Ovary (tissue), 10 donors: ENCODE measurements at places on chromosomes 3 and 15. TPM values are rescaled to one million over a fixed set of nuclear protein-coding genes. Genes with fewer than 3 reads are reported as not detected.
A peak's percentile ranks its signal among the peaks of the same experiment; 100 is the strongest.

GRCh38 chr3:107524841-107525643, 2.3 kb downstream of the BBX start:
- peak; percentile 69 for DNase-seq

- no peak for DNase-seq
Measured at GRCh38 chr3:195770081-195770840, 41.5 kb downstream of the MUC4 start.

The CTXND1 gene
- 0.17 TPM for polyA plus RNA-seq

The GOLGA8T gene
- 0.17 TPM for polyA plus RNA-seq

The DGKG gene
- 7.0 TPM for polyA plus RNA-seq

- DNase-seq: no peak
Measured at GRCh38 chr3:18307529-18307928, 117.6 kb downstream of the SATB1 start.

DNA sequence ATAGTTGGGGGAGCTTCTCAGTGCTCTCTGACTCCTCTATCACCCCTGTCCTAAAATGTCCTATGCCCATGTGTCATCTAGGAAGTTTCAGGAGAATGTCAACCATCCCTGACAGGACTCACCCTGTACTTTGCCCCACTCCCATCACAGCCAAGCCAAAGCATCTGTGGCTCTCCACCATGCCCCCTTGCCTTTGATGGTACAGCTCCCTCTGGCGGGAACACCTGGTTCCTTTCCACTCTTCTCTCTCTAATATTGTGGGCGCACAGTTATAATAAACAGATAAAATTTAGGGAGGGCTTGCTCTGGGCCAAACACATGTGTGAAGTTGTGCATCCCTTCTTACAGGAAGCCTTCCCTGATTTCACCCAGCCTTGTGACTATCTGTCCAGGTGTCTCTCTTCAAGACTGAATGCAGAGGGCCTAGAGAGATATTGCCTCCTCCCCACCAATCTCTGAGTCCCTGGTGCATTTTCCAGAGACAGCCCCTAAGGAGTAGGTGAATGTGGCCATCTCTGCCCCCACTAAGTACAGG, 62.8 kb downstream of the ISG20 start:
- DNase-seq: no peak

The PLSCR5 gene
- not detected for polyA plus RNA-seq

DNA sequence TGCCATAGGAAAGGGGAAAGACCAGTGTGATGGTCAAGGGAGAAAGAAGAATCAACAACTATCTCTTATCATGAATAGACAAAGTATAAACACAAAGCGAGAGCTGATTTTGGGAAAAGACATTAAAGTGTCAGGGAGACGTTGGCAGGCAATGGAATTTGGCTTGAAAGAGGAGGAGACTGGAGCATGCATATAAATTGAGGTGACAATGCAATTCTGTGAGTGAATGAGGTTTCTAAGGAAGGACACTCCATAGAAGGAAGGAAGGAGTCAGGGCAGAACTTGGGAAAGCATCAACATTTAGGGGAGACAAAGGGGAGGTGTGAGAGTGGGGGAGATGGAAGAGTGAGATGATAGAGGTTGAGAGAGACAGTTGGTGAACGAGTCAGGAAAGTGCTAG, 543.0 kb upstream of the TBL1XR1 start:
- DNase-seq: no peak

GRCh38 chr15:24919446-24919845, 35.3 kb upstream of the SNRPN start:
- DNase-seq: no peak

- no peak for DNase-seq
Measured at GRCh38 chr15:74551714-74552113, 10.7 kb downstream of the ARID3B start.

The LXN gene
- 48.4 TPM for polyA plus RNA-seq

- no peak for DNase-seq
Measured at GRCh38 chr15:47358876-47359275, 358.4 kb upstream of the SEMA6D start.

GRCh38 chr3:32640939-32641338, 44.0 kb upstream of the CNOT10 start:
- DNase-seq: no peak

DNA sequence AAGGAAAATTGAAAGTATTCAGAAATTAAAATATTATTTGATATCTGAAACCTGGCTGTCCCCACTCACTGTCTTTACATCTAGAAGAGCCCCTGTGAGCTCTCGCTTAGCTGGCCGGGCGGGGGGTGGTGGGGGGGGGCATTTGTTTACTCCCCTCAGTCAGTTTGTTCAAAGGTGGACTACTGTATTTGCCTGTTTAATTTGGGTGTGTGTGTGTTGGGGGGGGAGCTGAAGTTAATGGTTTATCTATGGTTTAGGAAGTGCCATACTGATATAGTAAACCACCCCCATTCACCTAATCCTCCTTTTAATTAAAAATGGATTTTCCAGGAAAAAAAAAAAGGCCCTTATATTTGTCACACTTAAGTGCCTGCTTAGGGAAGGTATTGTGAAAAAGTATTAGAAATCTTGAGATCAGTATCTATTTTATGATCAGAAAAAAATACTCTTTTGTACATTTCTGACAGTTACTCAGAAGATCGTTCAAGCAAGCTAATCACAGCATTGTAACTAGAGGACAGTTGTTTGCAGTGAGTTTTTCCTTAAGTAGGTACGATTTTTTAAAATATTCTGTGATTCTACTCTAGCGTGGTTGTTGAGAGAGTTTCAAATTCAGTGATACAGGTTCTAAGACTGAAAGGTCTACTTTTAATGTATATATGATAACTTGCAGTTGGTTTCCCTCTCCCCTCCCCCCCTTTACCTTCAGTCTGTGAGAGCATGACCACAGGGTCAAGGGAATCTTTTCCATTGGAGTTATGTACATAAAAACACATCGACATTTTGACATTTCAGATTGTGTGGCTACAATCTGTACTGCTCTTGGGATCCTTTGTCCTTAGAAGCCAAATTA, 8.5 kb downstream of the NR2F2 start:
- no peak for DNase-seq

DNA sequence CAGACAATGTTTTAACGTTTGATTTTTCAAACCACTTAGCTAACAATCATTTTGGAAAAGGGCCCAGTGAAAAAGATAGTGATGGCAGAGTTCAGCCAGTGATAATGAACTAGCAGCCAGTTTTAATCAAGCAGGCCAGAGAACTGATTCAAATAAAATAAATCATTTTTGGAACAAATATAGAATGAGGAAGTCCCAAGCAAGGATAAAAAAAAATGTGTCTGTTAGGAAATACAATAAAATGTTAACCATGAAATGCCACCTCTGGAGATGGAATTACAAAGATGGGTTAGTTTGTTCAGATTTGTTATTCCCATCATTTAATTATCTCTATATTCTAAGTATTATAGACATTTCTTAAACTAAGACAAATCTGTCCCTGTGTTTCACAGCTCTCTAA, 1.1 kb downstream of the HERC1 start:
- no peak for DNase-seq

- DNase-seq: no peak
Measured at GRCh38 chr3:15291589-15292541, 40.5 kb downstream of the SH3BP5 start.

The MAP3K13 gene
- 29.8 TPM for polyA plus RNA-seq

DNA sequence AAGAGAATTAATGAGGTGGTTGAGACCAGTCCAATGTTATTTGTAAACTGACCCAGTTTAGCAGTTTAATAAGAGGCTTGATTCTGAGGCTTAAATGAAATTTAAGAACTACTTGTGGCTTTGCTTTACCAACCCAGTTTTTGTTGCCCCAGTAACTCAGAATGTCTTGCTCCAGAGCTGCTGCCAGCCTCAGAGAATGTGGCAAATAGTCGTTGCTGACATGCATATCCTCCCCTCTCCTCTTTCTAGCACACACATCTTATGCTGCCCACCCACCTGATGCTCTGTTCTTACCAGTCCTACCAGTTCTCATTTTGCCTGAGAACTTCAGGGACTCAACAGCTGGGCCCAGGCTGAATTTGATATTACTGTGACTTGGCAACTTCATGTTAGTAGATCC, 92.4 kb upstream of the TSC22D2 start:
- no peak for DNase-seq
